ENCODE measurements at places on chromosomes 4 and X.

DNA sequence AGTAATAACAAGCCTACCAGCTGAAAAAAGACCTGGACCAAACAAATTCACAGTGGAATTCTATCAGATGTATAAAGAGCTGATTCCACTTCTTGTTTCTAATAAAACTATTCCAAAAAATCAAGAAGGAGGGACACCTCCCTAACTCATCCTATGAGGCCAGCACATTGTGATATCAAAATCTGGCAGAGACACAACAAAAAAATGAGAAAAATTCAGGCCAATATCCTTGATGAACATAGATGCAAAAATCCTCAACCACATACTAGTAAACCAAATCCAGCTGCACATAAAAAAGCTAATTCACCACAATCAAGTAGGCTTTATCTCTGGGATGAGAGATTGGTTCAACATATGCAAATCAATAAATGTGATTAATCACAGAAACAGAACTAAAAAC, 147.9 kb upstream of the NEIL3 start:
- DNase-seq: no peak

DNA sequence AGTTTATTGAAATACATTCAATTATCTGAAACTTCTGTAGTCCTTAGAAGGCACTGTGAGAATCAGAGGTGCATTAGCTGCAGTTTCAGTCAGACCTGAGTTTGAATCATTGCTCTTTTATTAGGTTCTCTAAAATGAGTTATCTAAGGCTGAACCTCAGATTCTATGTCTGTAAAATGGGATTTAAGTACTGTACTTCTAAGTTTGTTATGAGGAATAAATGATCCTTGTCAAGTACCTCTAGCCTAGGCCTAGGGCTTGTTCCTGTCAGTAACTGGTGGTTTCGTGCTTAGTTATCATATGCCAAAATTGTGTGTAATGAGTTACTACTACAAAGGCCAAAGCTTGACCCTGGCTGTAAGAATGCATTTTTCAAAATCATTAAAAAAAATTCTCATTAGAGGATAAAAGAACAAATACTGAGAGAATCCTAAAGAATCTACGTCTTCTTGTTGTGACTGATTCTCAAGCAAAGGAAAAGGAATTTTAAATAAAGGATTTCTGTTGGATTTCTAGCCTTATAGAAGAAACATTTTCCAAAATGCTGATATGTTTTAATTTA, 65.8 kb downstream of the SLIT2 start:
- DNase-seq: no peak

GRCh38 chr4:87375719-87376291, 15.2 kb downstream of the HSD17B11 start:
- peak; percentile 78 for DNase-seq

- DNase-seq: no peak
These were observed 89.6 kb upstream of the MTM1 start for GRCh38 chrX:150478496-150479492.

- no peak for DNase-seq
These were observed 95.9 kb upstream of the TAPT1 start for GRCh38 chr4:16322183-16322582.

DNA sequence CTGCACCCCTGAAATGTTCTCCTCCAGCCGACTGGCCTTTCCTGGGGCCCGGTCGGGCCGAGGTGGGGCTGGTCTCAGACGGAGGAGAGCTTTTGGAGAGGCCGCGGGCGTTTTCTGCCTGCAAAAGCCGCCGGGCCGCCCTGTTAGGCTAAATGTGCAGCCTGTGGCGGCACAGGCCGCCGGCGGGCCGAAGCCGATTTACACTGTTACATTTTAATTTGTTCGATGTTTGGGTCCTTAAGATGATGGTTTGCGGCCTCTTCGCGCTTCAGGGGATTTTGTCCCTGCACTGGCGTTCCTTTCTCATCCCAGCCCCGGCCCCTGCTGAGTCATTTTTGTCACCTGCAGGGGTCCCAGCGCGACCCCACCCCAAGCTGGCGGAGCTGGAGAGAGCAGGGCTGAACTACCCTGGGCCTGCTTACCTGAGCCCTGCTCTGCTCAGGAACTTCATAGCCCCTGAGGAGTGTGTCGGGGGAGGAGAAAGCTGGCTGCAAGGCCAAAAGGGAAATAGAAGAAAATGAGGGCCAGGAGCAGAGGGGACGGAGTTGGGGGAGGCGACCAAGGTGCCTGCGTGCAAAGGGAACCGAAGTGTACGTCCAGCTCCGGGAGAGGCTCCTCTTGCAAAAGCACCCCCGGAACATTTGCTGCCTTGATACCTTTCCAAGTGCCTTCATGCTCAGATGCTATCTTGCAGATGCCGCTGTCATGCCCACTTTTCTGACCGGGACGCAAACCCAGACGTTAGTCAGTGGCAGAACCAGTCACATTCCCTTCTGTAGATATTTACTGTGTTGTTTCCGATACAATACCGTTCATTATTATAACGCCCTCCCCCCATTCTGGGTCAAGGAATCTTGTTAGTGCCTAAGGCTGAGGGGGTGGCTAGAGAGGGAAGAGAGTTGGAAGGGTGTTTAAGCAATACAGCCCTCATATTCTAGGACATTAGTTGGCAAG, 977 bp upstream of the RBBP7 start:
- no peak for DNase-seq

GRCh38 chrX:134642386-134642785, 15.9 kb downstream of the PLAC1 start:
- no peak for DNase-seq

DNA sequence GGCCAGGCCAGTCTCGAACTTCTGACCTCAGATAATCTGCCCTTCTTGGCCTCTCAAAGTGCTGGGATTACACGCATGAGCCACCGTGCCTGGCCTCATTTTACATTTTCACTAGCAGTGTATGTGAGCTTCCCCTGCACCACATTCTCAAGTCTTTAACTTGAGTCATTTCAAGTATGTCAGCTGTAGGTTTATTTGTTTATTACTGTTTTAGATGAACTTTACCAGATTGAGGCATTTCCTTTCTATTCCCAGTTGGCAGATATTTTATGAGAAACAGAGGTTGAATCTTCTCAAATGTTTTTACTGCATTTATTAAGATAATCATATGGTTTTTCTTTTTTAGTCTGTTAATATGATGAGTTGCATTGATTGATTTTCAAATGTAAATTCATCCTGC, 114.6 kb upstream of the SH3RF1 start:
- DNase-seq: no peak

DNA sequence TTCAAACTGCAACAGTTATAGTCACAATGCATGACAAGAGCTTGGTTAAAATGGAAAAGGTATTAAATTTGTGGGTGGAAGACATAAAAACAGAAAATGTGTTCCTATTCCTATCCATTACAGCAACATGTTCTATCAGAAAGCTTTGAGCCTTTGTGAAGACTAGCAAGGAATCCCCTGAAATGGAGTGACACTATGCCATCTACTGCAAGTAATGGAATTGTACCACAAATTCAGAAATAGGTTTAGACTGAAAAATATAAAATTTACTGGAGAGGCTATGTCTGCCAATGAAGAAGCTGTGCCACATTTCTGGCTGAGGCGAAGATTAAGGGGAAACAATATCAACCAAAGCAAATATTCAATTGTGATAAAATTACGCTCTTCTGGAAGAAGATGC, 247.9 kb downstream of the ADAM29 start:
- DNase-seq: peak; percentile 17

DNA sequence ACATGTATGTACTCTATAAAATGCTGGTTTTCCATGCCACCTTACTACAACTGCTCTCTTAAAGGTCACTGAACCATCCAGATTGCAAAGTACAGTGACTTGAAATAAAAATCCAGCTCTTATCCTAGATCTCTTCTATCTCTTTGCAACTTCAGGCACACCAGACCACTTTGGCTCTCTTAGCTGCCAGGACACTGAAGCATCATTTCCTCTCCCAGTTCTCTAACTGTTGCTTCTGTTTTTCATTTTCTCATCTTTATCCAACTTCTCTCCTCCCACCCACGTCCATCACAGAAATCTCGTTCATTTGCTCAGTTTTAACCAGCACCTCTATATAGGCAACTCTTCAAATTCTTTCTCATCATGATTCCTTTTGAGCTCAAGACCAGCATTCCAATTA, 74.3 kb downstream of the METTL14 start:
- no peak for DNase-seq

DNA sequence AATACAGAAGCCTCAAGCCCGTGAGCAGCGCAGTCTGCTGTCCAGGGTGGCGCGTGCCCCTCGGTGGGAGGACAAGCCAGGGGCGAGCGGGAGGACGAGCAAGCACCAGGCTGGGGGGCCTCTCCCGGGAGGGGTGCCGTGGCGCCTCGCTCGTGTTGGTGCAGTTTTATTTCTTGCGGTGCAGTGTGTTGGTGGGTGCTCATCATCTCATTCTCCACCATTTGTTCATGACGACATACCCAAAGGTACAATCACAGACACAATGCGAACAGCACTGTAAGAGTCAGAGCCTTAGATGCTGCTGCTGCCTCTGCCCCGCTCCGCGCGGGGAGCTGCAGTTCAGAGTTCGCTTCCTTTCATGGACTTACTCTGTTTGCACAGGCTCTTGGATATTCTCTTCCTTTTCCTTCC, 30.3 kb downstream of the RGS12 start:
- DNase-seq: no peak

DNA sequence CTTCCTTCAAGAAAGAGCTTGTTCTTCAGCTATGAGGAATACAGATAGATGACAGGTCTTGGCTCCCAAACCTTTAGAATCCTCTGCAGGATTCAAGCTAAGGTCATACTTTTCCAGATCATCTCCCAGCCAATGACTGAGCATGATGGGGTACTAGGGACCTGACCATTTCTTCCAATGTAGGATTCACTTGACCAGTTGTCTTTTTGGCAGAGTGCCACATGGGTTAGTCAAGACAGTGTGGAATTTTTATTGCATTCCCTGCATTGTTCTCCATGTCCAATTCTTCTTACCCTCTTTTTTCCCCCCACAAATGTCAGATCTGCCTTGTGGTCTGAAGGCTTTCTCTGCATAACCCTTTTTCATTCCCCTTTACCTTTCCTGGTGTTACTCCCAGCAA, 99.5 kb downstream of the CCSER1 start:
- DNase-seq: peak; percentile 33

- no peak for DNase-seq
These were observed 14.5 kb downstream of the LNX1 start for GRCh38 chr4:53576676-53577372.

DNA sequence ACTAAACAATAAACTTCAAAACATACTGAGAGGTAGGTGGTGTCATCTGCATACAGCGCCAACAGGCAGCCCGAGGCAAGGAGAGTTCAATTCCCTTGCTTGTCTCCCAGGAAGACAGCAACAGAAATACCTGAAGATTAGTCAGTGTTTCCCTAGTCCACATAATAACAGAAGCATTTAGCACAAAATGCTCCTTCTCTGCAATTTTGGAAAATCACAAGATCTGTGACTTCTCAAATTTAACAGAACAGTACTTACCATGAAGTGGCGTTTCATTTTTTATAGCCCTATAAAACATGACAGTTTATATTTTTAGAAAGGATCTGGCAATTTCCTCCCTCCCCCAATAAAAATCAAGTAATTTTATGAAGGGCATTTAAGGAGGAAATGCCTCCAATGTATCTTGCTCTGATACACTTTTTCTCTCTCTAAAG, 67.1 kb upstream of the MYOZ2 start:
- DNase-seq: peak; percentile 63

DNA sequence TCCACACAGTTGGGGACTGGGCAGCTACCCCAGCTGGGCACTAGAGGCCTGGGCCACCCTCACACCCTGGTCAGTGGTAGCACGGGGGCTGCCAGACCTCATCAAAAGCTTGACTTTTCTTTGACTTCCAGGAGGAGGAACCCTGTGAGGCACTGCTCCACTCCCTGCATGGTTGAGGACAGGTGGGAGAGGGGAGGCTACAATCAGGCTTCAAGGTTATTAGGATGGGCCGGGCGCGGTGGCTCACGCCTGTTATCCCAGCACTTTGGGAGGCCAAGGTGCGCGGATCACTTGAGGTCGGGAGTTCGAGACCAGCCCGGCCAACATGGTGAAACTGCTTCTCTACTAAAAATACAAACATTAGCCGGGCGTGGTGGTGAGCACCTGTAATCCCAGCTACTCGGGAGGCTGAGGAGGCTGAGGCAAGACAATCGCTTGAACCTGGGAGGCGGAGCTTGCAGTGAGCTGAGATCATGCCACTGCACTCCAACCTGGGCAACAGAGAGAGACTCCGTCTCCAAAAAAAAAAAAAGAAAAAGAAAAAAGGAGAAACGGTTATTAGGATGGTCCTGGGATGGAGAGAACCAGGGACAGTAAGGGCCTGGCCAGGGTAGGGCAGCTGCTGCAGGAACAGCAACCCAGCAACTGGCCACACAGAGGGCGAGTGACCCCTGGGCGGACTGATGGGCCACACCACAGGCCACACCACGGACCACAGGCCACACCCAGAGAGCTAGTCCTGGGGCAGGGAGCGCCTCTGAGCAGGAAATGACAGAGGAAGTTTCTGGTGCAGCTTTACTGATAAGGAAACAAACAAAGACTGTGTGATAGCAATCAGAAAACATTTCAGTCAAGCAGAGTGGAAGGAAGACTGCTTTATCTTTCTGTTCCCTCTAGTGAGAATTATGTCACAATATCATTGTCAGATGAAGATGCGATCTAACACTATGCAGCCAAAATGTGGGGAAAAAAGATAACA, 20.5 kb upstream of the OPN1LW start:
- DNase-seq: no peak

GRCh38 chr4:169604131-169604900, 8.1 kb downstream of the NEK1 start:
- DNase-seq: peak; percentile 61

DNA sequence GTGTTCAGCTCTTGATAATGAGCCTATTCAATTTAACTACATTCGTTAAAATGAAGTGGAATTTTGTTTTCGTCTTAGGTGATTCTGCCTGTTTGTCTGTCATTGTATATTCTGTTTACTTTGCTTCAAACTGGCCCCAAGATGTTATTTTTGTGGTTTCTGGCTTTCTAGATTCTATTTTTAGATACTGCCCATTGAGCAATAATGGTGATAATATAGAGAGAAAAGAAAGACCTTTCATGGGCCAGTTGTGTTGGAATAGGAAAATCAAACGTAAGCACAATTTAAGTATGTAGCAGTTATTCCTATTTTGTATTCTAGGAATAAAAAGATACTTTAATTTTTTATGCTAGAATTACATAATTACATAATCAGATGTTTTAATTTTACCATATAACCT, 4.0 kb downstream of the CDKN2AIP start:
- DNase-seq: no peak

GRCh38 chr4:30948653-30949052, 228.5 kb downstream of the PCDH7 start:
- peak; percentile 88 for DNase-seq

- peak; percentile 77 for DNase-seq
These were observed 29.3 kb upstream of the BOD1L1 start for GRCh38 chr4:13656569-13657405.

DNA sequence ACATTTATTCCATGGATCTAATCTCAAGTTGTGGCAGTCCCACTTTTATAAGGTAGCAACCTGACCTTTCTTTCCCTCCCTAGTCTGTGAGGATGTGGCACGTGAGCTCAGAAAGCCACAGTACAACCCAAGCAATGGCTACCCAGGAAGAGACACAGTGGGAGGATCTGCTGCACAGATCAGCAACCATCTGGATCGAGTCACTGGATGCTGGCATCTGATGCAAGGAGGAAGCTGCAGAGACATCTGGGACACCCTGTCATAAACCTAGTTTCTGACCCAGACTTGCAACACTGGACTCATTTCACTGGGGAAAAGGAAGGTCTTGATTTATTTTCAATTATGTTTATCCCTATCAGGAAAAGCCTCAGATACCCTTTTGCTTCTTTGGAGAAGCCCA, 327.1 kb downstream of the PAPSS1 start:
- DNase-seq: no peak

Measured in MCF 10A (cell line).